ENCODE measurements at places on chromosomes 1 and 21.

DNA sequence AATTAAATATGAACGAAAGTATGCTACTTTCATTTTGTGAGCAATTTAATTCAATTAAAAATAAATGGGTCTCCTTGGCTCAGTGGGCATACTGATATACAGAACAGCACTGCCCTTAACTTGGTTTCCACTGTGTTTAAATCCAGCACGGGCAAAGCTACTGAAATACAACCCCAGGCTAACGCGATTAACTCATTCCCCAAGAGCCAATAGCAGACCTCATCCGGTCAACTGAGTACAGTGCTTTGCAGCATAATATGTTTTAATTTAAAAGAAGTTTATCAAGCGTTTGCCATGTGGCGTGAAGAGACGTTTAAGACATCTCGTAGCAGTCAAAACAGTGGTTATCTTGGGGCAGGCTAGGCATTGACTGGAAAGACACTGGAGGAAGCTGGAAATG, 118.6 kb downstream of the PROX1 start:
- no peak for DNase-seq

DNA sequence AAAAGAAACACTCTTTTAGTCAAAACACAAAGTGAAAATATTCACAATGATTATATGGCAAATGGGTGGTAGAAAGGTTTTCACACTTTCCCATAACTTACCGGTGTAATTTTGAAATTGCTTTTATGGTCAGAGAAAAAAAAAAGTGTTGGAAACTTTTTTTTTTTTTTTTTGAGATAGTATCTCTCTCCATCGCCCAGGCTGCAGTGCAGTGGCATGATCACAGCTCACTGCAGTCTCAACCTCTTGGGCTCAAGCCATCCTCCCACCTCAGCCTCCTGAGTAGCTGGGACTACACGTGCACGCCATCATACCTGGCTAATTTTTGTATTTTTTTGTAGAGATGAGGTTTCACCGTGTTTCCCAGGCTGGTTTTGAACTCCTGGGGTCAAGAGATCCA, 3.3 kb downstream of the IFNGR2 start:
- DNase-seq = no peak

GRCh38 chr1:160711602-160712311, at the start of gene CD48:
CD48 (minus strand) TSS chr1:160711822; CDS start chr1:160711763, 59 bp downstream.
- peak; percentile 16 for DNase-seq

DNA sequence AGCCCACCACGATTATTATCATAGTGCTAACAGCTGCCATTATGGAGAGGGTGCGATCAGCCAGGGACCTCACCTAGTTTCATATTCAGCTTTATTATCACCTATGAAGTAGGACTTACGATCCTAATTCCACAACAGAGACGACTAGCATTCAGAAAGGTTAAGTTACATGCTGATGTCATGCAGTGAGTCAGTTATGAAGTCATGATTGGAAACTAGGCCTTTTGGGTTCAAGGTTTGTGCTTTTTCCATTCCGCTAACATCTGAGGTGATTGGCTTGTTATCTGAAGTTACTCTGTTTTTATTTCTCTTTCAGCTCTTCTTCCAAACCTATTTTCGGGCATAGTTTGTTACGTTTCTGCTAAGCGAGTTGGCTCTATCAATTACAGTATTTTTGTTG, 251.1 kb downstream of the CAMTA1 start:
- DNase-seq = no peak

DNA sequence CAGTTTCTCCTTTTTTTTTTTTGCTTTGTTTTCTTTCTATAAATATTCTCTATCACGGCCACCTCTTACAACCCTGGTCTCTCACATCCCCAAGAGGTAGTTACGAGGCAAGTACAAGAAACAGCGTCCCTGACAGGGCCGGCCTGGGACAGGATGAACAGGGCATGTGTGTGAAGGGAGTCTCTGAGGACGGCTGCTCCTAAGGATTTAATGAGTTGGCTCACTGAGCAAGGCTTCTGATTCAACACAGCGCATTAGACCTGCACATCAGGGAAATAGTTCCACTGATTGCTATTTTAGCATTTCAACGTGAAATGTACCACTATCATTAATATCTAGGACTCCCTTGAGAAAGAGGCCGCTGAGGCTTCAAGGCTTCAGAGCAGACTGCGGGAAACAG, 54.0 kb downstream of the NTPCR start:
- DNase-seq = no peak

Measured in activated CD4-positive, CD25-positive, alpha-beta regulatory T cell treated with anti-CD3 and anti-CD28 coated beads, Interleukin-2, amount 50 U/mL, for 16 hours (primary cell).